ENCODE measurements at places on chromosomes 6 and 20.

DNA sequence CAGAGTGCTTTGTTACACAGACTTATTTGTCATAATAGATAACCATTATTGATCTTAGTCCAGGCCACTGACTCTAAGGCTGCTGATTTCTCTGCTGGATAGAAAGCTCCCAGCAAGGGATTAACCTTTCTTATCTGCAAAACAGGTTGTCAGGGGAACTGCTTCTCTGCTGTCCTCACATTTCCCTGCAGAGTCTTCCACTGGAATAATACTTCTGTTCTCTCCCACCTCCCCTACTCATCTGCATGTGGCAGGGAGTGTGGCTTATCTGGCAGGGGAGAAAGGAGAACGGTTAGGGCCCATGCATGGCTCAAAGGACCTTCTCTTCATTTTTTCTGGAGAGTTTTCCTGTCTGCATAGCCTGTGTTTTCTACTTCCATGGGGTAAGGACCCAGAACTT, 86.2 kb downstream of the LAMP5 start:
- no peaks in the 10 kb centered on the region for H3K36me3 ChIP-seq
- no peak overlapping the region for H3K27ac ChIP-seq
- no peaks in the 10 kb centered on the region for H3K4me1 ChIP-seq
- H3K27me3 ChIP-seq: no peaks in the 10 kb centered on the region
- no peak overlapping the region for H3K4me3 ChIP-seq
- DNase-seq: no peak

- peaks cover 20% of the 10 kb centered on the region for H3K4me1 ChIP-seq
- peaks cover 16% of the 10 kb centered on the region for H3K36me3 ChIP-seq
- H3K27ac ChIP-seq: peak within 1 kb of the TSS; percentile 55
- DNase-seq: peak; percentile 64
- H3K27me3 ChIP-seq: no peaks in the 10 kb centered on the region
These were observed at the start of gene BEND6 for GRCh38 chr6:56954403-56955170. BEND6 (plus strand) TSS chr6:56955107; CDS start chr6:56981811, 26,704 bp downstream.

DNA sequence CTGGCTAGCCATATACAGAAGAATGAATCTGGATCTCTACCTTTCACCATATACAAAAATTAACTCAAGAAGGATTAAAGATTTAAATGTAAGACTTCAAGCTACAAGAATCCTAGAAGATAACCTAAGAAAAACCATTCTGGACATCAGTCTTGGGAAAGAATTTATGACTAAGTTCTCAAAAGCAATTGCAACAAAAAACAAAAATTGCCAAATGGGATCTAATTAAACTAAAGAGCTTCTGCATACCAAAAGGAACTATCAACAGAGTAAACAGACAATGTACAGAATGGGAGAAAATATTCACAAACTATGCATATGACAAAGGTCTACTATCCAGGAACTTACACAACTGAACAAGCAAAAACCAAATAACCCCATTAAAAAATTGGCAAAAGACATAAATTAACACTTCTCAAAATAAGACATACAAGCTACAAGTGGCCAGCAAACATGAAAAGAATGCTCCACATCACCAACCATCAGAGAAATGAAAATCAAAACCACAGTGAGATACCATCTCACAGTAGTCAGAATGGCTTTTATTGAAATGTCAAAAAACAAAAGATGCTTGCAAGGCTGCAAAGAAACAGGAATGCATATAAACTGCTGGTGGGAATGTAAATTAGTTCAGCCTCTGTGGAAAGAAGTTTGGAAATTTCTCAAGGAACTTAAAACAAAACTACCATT, 66.8 kb upstream of the RSPO3 start:
- H3K4me3 ChIP-seq: no peak overlapping the region
- DNase-seq: no peak
- H3K27ac ChIP-seq: peak overlapping the region; percentile 78

- DNase-seq: no peak
- H3K27me3 ChIP-seq: no peaks in the 10 kb centered on the region
These were observed 49.5 kb upstream of the SIRPA start for GRCh38 chr20:1845701-1846100.

DNA sequence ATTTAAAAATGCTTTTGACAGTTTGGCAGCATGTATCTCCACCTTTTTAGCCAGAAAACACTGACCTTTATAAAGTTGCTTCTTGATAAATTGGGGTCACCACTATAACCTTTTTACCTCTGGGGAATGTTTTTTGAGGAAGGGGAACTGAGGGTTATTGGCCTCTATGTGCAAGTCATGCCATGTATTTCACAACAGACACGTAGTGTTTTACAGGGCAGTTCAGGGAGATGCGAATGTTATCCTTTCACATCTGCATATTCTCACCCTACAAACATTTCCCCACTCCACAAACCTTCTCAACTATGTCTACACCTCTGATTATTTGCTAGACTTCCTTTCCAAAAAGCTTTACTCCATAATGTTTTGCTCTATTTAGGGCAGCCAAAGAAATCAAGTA, 17.0 kb upstream of the SLA2 start:
- no peak overlapping the region for H3K27ac ChIP-seq
- H3K4me3 ChIP-seq: no peak overlapping the region
- H3K27me3 ChIP-seq: no peaks in the 10 kb centered on the region

- DNase-seq: no peak
- H3K27ac ChIP-seq: no peak overlapping the region
- no peaks in the 10 kb centered on the region for H3K27me3 ChIP-seq
- H3K36me3 ChIP-seq: no peaks in the 10 kb centered on the region
These were observed 26.5 kb upstream of the GFOD1 start for GRCh38 chr6:13513626-13514502.

- no peak overlapping the region for H3K4me3 ChIP-seq
- H3K4me1 ChIP-seq: no peaks in the 10 kb centered on the region
- no peak for DNase-seq
- H3K27ac ChIP-seq: no peak overlapping the region
- H3K36me3 ChIP-seq: no peaks in the 10 kb centered on the region
These were observed 63.1 kb downstream of the CLIC5 start for GRCh38 chr6:45952546-45952945.

GRCh38 chr6:42599558-42599957, 35.7 kb downstream of the UBR2 start:
- H3K27ac ChIP-seq: no peak overlapping the region
- no peaks in the 10 kb centered on the region for H3K4me1 ChIP-seq
- H3K27me3 ChIP-seq: no peaks in the 10 kb centered on the region
- H3K36me3 ChIP-seq: peaks cover 26% of the 10 kb centered on the region

DNA sequence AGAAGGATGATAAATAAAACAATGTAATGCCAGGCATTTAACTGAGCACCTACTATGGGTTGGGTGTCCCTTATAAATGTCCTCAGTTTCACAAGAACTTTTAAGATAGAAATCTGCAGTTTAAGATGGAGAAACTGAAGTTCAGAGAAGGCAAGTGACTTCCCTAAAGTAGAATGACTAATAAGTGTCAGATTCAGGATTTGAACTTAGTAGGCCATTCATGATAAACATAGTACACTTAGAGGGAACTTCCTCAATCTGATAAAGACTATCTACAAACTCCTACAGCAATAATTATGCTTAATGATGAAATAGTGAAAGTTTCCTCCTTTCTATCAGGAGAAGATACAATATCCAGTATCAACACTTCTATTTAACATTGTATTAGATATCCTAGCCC, 43.9 kb downstream of the NCR2 start:
- no peak for DNase-seq
- H3K27ac ChIP-seq: no peak overlapping the region
- no peaks in the 10 kb centered on the region for H3K4me1 ChIP-seq
- no peak overlapping the region for H3K4me3 ChIP-seq
- H3K27me3 ChIP-seq: peaks cover 60% of the 10 kb centered on the region

GRCh38 chr20:4465212-4465611, 256.5 kb upstream of the PRND start:
- no peak overlapping the region for H3K27ac ChIP-seq
- H3K36me3 ChIP-seq: no peaks in the 10 kb centered on the region
- H3K4me3 ChIP-seq: no peak overlapping the region
- peaks cover 4% of the 10 kb centered on the region for H3K4me1 ChIP-seq
- no peaks in the 10 kb centered on the region for H3K27me3 ChIP-seq
